ENCODE measurements at places on chromosomes 11 and 22. TPM values are rescaled to one million over a fixed set of nuclear protein-coding genes. Genes with fewer than 3 reads are reported as not detected.

Gene GGTLC3
- polyA plus RNA-seq, result not detected

Gene HSPB2
- not detected for polyA plus RNA-seq

Gene JOSD1
- polyA plus RNA-seq, result 9.3 TPM

Gene SLC17A6
- polyA plus RNA-seq, result not detected

Gene PNPLA5
- polyA plus RNA-seq, result not detected

GRCh38 chr22:20777420-20778177, 3.7 kb downstream of the SERPIND1 start:
- DNase-seq, result no peak

DNA sequence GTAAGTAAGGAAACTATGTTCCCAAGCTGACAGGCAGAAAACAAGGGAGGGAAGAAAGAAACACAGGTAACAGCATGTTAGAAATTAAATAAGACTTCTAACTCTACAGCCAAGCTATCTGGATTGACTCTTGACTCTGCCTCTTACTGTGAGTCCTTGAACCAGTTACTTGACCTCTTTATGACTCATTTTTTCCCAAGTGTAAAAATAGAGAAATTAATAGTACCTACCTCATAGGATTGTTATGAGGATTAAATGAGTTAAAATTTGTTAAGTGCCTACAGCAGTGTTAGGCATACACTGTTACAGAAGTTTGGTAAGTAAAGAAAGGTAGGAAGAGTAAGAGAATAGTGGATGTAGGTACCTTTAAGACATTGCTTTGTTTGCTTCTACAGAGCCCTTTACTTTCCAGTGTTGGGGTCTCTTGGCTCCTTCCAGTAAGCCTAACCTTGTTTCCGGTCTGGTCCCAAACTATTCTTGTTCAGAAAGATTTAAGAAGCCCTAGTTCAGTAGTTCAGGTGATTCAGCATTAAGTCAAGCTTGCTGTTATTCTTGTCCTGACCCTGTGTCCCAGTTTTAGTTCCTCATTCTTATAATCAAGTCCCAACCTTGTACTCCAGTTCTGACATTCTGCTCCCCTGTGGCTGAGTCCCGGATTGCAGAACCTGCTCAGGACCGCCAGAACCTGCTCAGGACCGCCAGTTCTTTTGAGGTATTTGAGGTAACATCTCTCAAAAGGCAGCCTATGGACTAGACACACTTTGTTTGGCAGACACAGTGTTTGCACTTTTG, 963.4 kb upstream of the CCDC90B start:
- no peak for DNase-seq

DNA sequence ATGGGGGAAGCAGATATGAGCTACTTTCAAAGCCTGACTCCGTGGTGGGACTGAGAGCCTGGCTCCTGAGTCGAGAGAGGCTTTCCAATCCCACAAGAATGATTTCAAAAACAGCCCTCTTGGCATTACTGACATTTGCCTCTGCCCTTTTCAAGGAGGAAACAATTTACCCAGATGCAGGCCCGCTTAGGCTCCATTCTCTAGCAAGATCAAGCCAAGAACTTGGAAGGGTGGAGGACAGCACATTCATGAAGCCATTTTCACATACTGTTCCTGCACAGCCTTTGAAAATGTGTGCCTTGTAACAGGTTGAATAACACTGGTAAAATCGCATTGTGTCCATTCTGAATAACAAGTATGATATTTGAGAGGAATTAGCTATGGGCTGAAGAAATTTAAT, 58.2 kb upstream of the EED start:
- no peak for DNase-seq

DNA sequence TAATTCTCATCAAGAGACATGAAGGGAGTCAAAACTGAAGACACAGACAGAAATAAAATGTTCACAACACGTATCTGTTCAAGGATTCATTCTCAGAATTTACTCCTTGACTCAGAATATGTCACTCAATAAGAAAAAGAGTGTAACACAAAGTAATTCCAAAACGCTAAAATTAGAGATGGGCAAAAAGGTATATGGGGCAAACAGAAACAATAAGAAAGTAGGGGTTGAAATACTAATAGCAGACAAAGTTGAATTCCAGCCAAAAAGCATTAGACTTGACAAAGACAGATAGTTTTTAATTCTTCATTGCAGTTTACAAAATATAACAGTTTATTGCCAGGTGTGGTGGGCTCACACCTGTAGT, 26.7 kb downstream of the GNB1L start:
- DNase-seq, result no peak

GRCh38 chr22:39114112-39114511, 17.1 kb downstream of the APOBEC3H start:
- DNase-seq, result no peak

DNA sequence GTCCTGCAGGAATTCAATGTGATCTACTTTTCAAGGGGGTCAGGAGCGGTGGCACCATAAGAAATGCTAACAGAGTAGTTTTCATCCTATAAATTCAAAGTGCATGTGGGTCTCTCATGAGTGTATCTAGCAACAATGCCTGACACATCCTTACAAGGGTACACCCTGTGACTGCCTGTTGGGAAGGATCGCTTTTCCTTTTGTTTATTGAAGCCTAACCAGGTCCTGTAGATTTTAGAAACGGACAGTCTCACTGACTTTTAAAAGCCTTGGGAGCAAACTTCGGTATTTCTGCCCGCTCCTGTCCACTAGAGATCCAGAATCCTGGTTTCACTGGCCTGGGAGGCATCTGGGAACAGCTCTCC, 102.4 kb downstream of the MICAL2 start:
- no peak for DNase-seq

DNA sequence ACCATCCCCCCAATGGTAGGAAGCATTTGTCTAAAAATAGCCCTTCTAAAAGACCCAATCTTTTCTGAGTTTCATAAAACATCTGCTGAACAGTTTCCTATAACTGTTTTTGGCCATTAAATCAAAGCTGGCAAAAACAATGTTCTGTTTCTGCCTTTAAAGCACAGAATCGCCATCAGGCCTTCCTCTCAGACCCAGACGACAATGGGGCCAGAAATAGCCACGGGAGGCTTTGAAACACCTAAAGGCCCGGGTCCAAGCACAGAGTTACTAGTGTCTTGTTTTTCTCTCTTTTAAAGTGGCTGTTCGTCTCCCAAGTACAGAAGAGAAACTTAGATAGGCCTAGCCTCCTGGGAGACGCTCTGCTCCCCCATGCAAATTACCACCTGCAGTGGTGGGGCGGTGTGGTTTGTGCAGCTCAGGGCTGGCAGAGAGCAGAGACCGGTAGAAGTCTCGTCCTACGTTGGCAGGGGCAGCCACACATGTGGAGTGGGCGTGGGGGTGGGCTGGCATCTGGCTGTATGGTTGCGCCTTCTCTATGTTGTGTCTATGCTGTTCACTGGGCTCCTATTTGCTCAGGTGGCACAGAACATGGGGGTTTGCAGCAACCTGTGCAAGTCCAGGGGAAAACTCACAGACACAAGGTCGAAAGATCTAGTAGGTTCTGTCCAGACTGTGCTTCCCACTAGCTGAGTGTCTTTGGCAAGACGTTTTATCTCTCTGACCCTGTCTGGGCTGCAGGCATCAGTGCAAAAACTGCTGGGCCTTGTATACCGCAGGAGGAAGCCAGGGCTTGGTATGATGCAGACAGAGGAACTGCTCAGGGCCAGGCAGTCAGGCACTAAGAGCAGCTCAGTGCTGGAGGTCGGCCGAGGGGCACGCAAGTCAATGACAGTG, 23.6 kb upstream of the ETS1 start:
- DNase-seq, result peak; percentile 75

DNA sequence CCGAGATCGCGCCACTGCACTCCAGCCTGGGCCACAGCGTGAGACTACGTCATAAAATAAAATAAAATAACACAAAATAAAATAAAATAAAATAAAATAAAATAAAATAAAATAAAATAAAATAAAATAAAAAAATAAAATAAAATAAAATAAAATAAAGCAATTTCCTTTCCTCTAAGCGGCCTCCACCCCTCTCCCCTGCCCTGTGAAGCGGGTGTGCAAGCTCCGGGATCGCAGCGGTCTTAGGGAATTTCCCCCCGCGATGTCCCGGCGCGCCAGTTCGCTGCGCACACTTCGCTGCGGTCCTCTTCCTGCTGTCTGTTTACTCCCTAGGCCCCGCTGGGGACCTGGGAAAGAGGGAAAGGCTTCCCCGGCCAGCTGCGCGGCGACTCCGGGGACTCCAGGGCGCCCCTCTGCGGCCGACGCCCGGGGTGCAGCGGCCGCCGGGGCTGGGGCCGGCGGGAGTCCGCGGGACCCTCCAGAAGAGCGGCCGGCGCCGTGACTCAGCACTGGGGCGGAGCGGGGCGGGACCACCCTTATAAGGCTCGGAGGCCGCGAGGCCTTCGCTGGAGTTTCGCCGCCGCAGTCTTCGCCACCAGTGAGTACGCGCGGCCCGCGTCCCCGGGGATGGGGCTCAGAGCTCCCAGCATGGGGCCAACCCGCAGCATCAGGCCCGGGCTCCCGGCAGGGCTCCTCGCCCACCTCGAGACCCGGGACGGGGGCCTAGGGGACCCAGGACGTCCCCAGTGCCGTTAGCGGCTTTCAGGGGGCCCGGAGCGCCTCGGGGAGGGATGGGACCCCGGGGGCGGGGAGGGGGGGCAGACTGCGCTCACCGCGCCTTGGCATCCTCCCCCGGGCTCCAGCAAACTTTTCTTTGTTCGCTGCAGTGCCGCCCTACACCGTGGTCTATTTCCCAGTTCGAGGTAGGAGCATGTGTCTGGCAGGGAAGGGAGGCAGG, at the start of gene GSTP1:
TSS of gene GSTP1 (plus strand) at position 566 of the 958 bp plus-strand sequence. CDS start at position 598, 32 bp downstream.
- DNase-seq, result peak; percentile 73

GRCh38 chr11:69356703-69357457, 62.9 kb downstream of the MYEOV start:
- no peak for DNase-seq

All from CD8-positive, alpha-beta memory T cell (primary cell).